ENCODE measurements at places on chromosomes 12 and 14.

GRCh38 chr12:50149311-50149710 lies 17.9 kb downstream of the CERS5 start:
- no peak for DNase-seq

DNA sequence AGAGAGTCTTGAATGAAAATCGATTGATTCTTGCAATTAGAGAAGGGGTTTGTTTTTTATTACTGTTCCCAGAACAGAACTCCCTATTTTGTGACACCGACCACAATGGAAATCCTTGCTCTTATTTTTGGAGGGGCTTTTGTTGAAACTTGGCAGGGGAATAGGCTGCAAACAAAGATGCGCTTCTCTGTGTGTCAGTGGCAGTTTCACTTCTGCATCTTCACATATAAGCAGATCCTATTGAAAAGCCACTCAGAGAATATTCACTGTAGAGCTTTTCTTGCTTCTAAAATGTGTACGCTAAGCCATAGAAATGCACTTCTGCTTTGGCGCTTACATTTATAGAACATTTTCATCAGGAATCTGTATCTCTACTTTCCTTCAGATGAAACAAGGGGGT lies 1822.4 kb upstream of the SEL1L start:
- no peak for DNase-seq

DNA sequence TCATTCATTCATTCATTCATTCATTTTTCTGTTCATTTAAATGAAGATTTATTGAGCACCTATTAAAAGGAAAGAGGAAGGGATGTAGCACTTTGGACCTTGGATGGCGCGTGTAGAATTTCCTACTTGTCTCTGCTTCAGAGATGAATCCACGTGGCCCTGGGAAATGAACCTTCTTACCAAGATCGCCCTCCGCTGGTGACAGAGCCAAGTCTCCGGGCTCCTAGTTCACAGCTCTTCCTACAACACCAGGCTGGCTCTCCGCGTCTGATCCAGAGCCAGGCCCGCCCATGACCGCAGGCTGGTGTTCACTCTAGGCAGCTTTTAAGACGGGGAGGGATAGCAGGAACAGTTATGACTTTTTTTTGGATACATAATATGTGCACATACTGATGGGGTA lies 70.9 kb upstream of the PIWIL1 start:
- no peak for DNase-seq

- DNase-seq, result no peak
These were observed 569 bp upstream of the RGS6 start for GRCh38 chr14:71931492-71932228.

- no peak for DNase-seq
These were observed 172.5 kb upstream of the ALG10B start for GRCh38 chr12:38144049-38144448.

GRCh38 chr12:4320497-4320852 lies 538 bp upstream of the TIGAR start:
- DNase-seq, result no peak

DNA sequence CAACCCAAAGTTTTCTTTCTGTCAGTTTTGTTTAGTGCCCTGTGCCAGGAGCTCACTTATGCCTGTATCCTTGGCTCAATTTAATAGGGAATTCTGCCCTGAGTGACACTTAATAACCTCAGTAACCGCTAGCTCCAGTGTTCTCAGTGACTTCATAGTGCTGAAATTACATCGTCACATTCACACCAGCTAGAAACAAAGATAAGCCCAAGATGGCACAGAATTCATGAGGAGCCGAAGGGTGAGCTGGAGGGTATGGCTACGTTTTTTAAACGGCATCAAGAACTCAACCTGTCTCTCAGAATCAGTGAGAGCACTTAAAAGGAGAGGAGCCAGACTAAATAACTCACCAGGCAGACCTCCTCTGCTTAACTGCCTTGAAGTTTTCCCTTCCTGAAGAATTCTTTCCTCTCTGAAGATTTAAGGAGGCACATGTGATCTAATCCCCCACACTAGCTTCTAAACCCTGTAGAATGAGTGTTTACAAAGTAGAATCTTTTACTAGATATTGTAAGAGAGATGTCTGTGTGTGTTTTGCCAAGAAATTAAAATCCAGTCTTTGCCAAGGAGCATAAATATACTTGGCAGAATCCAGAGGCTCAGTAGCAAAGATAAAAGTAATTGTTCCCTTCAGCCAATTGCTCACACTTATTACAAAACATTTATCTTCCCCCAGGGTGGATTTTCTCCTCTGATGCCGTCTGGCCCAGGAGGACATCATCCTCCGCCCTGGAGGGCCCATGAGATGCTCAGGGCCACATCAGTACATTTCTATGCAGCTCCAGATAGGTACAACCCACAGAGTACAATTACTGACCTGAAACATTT lies 37.3 kb downstream of the PTGER2 start:
- DNase-seq, result peak; percentile 76

- no peak for DNase-seq
These were observed 8.3 kb downstream of the CALM1 start for GRCh38 chr14:90405101-90405500.

DNA sequence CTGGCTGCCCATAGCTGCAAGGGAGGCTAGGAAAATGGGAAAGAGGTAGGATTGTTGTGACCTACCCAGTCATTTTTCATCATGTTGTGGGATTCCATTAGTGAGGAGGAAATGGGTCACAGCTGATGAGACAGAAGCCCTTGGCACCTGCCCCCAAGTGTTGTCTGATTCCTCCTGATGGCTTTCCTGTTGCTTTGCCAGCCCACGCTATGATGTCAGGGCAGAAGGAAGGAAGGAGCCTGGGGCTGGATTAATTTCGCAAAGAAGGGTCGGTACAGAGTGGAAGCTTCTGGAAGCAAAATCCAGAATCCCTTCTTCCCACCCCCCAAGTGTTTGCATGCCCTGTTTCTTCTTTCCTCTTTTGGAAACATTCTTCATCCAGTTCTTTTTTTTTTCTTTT lies 8.7 kb downstream of the OTUB2 start:
- DNase-seq, result no peak

DNA sequence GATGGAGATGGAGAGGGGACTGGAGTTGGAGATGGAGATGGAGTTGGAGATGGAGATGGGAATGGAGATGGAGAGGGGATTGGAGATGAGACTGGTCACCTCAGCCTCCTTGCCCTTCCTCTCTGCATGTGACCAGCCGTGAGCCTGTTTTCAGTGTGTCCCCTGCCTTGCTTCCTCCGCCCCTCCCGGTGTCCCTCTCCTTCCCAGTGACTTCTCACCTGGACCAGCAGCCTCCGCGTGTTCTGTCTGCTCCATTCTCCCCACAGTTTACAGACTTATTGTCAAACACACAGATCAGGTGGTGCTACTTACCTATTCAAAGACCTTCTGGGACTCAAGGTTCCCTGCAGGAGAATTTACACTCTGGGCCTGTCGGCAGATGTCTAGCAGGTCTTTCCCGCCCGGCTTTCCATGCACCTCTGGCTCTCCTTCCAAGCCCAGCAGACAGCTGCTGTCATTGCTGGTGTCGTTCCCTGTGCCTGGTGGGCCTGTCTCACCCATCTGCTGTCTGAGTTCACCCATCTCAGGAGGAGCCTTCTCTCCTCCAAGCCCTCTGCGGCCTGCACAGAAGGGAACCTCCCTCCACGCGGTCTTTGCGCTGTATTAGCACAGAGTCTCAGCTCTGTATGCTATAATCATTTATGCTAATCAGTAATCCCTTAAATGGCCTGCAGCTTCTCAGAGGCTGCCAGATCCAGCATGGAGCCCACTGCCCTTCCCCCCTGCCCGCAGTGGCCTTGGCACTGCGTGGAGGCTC lies 62.1 kb downstream of the ADGRD1 start:
- DNase-seq, result no peak

DNA sequence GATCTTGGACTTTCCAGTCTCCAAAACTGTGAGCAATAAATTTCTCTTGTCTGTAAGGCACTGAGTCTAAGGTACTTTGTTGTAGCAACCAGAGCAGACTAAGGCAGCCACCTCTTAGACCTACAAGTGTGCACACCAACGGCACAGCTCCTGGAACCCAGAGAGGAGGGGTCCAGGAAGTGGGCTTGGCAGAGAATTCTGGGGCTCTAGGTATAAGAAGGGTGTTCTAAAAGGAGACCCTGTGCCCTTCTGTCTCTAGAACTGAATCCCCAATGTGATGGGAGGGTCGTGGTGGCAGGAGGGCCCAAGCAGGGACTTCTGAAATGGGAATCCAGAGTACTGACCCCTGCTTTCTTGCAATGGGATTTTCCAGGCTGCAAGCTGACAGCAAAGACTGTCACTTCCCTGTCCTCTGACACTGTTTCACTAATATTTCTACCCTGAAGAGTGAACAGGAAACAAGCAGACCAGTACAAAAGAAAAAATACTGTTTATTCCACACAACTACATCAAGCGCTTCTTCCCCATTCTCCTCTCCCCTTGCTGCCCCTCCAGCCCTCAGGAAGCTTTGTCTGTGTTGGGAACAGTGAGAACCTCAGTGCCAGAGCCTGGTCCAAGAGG lies 13.6 kb upstream of the TFCP2 start:
- DNase-seq, result no peak

DNA sequence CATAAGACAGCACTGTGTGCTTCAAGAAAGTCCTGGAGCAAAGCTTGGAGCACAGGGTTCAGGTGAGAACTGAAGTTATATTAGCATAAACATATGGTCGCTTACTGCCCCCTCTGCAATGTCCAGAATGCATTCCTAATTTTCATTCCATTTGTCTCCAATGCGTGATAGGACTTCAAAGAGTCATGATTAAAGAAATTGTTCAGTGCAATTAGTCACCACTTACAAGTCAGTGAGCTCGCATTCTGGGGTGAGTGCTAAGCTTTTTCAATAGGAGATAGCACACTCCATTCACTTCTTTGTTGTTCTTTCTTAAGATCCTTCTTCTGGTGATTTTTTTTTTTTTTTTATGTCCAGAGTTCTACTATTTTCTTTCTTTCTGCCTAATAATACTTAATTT lies 398.4 kb downstream of the SYT1 start:
- DNase-seq, result peak; percentile 21

DNA sequence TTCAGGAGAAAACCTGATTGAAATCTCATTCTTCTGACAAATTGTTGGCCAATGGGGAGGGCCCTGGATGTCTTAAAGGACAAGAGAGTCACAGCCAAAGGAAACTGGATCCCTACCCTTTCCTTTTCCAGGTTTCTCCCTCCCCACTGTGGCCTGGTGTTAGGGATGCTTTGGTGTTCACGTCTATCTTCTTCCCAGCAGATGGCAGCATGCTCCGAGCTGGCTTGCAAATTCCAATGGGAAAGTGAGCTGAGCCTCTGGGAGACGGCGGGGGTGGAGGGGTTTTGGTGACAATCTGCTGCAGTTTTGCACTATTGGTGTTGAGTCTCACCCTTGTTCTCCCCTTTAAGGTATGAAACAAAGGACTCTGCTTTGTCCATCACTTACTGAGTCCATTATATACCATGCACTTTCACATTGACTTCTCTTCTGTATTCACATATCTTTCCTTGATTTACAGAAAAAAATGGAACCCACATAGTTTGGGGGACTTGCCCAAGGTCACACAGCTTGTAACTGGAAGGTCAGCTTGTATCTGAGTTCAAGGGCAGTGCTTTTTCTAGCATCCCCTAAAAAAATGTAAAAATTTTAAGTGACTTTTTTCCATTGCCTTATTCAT lies 39.3 kb downstream of the CCDC177 start:
- DNase-seq, result peak; percentile 77

- DNase-seq, result no peak
These were observed 13.5 kb upstream of the TAS2R46 start for GRCh38 chr12:11075642-11076041.

DNA sequence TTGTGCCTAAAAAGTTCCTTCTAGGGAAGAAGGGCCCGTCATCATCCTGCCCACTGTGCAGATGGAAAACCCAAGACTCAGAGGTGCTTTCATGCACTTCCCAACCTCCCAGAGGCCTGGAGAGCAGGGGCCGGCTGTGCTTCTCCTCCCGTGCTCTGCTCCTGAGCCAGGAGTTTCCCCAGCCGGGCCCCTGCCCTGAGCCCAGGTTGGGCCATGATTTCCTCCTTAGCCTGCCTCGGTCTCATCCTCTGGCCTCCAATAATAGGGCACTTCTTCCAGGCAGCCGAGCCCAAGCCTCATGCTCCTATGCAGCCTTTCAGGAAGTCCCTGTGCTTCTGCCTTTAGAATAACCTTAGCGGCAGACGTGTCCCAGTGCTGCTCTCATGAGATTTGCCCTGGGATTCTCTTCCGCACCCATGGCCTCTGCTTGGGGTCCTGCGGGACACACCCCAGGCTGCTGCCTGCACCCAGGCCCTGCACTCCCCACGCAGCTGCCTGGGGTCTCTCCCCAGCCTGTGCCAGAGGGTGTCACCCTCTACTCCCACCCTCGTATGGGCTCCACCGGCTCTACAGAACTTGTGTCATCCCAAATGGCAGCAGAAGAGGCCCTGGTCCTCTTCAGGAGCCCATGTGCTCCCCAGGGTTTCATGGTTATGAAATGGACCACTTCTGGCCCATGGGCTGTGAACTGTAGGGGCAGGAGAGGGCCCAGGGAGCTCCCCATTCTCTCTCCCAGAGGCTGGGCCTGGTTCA lies 359.3 kb downstream of the ADGRD1 start:
- no peak for DNase-seq

DNA sequence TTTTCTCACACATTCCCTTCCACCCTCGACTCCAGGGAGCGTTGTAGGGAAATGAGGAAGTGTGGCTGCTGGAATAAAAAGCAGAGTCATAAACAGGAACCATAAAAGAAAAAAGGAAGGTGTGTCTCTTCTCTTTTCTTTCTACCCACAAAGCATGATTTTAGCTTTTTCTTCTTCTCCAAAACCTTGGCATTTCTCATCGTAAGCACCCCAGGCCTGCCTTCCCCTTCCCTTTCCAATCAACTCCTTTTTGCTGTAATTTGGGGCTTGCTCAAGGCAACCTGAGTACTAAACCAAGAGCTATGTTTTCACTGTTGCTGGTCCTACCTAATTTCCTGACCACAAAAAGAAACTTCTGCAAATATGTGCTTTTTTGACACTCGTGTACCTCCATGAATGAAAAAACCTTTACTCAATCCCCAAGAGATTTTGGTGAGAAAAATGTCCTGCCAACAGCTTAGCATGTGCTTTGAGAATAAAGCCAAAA lies 9.2 kb downstream of the PLBD1 start:
- DNase-seq, result no peak

- DNase-seq, result no peak
These were observed 5.9 kb downstream of the ATG2B start for GRCh38 chr14:96357216-96357615.

All from foreskin fibroblast (primary cell).